ENCODE measurements at places on chromosomes 12 and 14. TPM values are rescaled to one million over a fixed set of nuclear protein-coding genes. Genes with fewer than 3 reads are reported as not detected.

GRCh38 chr12:31931796-31932715, 27.2 kb upstream of the RESF1 start:
- no peak for DNase-seq

DNA sequence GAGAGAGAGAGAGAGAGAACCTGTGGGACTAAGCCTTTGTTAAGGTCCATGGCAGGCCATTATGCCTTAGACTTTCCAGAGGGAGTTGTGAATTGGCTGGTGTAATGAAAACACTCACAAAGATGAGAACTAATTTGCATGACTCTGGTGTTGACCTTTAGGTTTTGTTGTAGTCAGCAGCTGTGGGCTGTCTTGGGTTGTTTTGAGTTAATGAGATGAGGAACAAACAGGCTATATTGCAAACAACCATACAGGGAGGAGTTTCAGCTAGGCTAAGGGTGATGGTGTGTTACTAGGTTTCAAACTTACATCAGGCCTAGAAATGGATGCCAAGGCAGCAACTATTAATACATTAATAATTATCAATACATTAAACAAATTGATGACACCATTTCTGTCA, 26.3 kb downstream of the ATXN7L3B start:
- DNase-seq, result no peak

DNA sequence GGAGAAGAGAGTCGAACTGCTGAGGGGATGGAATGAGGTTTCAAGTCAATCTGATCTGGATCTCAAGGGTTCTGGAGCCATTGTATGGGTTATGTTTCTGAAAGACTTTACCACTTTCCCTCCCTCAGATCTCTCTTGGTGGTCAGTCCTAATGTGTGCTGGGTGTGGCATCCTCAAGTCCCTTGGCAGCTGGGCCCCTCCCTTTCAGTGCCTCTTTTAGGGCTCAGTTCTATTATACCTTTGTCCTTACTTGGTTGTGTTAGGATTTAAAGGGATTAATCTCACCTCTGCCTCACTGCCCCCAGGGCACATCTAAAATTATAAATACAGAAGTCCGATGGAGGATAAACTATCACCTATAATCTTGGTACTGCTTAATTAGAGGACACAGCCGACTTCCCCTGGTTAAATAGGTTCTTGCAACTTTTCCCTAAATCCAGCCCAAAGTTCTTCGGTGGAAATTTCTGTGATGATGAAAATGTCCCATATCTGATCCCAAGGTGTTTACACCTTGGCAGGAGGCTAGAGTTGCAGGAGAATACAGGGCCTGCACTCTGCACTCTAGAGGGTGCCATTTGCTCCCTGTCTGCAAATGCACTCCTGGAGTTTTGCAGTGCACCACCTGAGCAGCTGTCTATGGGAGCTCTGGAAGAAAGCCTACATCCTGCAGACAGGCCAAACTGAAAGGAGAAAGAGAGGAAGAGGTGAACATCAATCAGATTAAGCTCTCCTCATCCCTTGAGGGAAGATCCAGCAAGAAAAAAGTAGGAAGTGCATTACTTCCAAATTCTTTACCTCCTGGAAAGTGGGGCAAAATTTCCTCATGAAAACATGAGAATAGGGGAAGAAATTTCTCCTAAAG, 106.8 kb downstream of the NUAK1 start:
- no peak for DNase-seq

- DNase-seq, result no peak
Observed at GRCh38 chr14:75793806-75794205, 132.8 kb downstream of the TTLL5 start.

DNA sequence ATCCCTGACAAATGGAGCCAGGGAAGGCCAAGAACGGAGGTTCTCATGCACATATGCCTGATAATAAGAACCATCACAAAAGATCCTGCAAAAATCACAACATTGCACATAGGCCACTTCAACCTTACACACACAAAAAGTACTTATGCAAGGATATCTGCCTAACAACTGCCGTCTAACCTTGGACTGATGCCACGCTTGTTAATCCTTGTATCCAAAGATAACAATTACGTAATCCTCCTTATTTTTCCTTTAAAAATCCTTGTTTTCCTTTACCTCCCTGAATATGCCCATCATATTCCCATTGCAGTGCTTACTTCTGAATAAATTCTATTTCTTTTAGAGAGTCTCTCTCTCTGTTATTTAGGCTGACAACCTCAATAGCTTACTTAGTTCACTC, 59.5 kb downstream of the TMEM116 start:
- no peak for DNase-seq

The ACSM4 gene
- polyA plus RNA-seq, result not detected

The KCNC2 gene
- polyA plus RNA-seq, result 0.55 TPM

GRCh38 chr14:91380610-91381371, 36.8 kb downstream of the CCDC88C start:
- peak; percentile 64 for DNase-seq

The WIF1 gene
- polyA plus RNA-seq, result 2.3 TPM

DNA sequence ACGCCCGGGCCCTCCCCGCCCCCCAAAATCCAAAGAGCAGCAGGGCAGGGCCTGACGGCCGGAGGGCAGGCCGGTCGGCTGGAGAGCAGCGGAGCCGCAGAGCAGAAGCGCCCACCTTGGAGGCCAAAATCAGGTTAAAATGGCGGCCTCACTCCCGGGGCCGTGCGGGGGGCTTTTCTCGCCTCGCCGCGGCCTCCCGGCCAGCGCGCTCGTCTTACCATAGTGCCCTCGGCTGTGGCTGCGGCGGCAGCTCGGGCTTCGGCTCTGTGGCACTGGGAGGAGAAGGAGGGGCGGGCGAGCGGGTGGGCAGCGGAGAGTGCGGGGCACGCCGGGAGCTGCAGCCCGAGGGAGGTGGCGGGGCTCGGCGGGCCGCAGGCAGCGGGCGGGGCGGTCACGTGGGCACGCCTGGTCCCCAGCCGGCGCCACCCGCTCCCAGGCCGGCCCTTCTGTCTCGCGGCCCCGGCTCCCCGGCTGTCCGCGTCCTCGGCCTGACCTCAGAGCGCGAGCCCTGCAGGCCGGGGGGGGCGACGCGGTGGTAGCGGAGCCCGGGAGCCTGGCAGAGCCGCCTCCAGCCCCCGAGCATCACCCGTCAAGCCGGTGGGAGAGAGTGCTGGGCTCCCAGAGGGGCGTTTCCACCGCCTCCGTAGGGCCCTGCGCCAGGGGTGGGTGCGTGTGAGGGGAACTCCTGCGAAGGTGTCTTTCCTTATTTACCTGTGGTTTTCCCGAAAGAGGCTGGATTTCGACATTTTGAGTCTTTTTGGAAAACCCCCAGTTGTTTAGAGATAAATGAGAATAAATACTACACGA, at the start of gene CFL2:
Gene CFL2, minus strand, starts transcription at position 274 of the 807 bp plus-strand sequence. Its CDS starts 53 bp downstream, at position 221.
- peak; percentile 79 for DNase-seq

DNA sequence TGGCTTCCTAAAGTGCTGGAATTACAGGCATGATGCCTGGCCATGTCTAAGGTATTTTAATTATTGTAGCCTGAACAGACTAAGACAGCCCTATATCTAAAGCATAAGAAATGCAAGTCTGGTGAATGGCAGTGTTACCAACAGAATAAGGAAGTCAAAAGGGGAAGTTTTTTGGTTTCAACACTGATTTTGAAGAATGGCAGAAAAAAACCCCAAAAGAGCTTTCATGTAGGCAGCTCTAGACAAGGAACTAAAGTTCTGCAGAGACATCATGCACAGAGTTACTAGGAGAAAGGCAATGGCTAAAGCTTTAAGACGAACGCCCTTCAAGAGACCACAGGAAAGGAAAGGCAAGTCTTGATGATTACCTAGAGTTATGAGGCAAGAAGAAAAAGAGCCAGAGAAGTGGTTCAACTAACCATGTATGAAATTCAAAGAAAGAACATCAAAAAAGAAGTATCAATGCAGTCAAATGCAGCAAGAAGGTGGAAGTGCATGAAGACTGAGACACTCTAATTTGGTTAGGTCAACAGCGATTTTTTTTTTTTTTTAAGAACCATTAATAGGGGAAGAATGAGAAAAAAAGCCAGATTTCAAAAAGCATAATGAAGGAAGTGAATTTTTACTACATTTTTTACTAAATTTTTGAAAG, 50.8 kb downstream of the RPS6KA5 start:
- no peak for DNase-seq

The DMAC2L gene
- polyA plus RNA-seq, result 16.8 TPM

- DNase-seq, result no peak
Observed at GRCh38 chr12:18373181-18373580, 111.9 kb downstream of the PIK3C2G start.

GRCh38 chr12:48977290-48978281, 536 bp upstream of the WNT1 start:
- DNase-seq, result no peak

GRCh38 chr14:101595887-101596721, 34.8 kb downstream of the DIO3 start:
- no peak for DNase-seq
